ENCODE measurements at places on chromosomes 2 and 18. TPM values are rescaled to one million over a fixed set of nuclear protein-coding genes. Genes with fewer than 3 reads are reported as not detected.

The CRACDL gene
- 3.3 TPM for total RNA-seq

The DCDC2C gene
- not detected for total RNA-seq

- DNase-seq = no peak
These were observed 80.2 kb downstream of the TCF7L1 start for GRCh38 chr2:85213404-85213803.

GRCh38 chr2:203574824-203575223, 39.7 kb upstream of the RAPH1 start:
- DNase-seq = no peak

The KCNJ3 gene
- 3.4 TPM for total RNA-seq

The IL18R1 gene
- total RNA-seq = 1.3 TPM

DNA sequence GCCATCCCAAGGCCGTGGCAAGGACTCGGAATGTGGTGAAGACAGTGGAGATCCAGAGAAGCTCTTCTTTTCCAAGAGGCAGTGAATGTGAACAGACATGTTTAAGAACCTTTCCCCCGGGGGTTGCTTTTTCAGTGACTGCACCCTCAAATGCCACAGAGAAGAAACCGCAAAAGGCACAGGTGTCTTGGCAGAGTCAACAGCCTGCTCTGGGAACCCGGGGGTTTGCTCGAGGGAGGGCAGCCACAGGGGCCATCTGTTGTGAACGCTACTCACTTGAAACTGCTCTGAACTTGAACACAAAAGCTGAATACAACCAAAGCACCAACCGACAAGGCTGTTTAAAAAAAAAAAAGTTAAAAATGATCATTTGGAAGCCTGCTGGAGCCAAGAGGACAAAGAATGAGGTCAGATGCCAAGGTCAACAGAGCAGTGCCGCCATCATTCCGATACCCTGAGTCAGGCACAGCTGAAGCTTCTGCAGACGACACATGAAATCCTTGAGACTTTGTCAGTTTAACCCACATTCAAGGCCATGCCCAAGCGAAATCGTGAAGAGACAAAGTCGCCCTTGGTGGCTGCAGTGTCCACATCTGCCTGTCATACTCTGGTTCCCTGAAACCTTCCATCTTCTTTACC, 47.4 kb downstream of the PSMG2 start:
- DNase-seq = no peak

The KATNAL2 gene
- 5.7 TPM for total RNA-seq

The GCFC2 gene
- total RNA-seq = 8.8 TPM

- no peak for DNase-seq
These were observed 560 bp upstream of the SKA1 start for GRCh38 chr18:50374220-50374752.

The SERPINB7 gene
- not detected for total RNA-seq

- DNase-seq = no peak
These were observed 111.3 kb downstream of the NDUFA10 start for GRCh38 chr2:239913636-239914417.

DNA sequence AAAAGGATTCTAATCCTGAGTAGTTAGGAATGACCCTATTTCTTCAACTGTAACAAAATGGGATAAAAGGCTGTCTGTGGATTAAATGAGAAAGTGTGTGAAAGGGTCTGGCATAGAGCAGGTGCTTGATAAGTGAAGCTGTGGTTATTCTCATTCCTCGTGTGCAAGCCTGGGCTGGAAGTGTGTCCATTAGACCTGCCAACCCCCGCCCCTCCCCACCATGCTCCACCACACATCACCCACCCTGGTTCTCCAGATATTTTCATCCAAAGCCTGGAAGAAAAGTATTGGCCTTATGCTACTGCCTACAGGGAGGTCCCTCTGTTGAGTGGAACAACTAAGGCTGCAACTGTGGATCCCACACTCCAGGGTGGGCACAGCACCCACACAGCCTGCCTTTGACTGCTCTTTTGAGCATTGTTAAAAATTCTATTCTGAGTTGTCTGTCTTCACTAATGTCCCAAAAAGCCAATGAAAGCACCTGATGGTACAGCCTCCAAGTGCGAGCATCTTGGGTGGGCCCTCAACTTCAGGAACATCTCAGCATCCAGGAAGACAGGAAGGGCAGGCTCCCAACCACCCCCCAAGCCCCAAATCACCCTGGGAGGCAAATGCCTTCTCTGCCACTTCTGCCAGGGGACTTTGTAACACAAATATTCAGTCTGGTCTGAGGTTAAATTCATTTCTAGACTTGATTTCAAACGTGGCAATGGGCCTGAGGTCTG, 102.8 kb upstream of the PPP1CB start:
- peak; percentile 51 for DNase-seq

The SERPINB12 gene
- not detected for total RNA-seq

DNA sequence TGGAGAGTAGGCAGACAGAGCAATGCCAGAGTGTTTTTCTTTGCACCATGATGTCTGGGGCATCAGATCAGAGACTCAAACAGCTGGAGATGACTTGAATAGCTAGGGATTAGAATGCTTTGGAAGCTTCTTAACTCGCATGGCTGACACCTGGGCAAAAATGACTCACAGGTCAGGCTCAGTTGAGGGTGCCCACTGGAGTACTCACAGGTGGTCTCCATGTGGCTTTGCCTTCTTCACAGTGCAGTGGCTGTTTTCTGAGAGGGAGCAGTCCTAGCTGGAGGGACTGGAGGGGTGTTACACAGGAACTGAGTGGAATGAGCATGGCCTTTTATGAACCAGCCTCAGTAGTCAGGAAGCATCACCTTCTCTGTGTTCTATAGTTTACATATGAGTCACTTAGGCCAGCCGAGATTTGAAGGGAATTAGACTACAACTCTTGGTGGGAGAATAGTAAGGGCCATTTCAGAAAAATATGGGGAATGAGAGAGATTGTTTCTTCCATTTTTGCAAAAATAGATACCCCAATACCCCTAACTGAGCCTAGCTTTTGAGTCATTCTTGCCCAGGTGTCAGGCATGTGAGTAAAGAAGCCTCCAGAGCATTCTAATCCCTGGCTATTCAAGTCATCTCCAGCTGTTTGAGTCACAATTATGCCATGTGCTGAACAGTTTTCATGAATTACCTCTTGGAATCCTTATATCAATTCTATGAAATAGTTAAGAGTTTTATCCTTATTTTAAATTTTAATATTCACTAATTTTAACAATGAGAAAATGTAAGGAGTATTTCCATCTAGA, 7.1 kb upstream of the PPP1R1C start:
- no peak for DNase-seq

- no peak for DNase-seq
These were observed 54.7 kb downstream of the THADA start for GRCh38 chr2:43541165-43541564.

GRCh38 chr18:21433436-21433835, 167.1 kb downstream of the ESCO1 start:
- DNase-seq = no peak

DNA sequence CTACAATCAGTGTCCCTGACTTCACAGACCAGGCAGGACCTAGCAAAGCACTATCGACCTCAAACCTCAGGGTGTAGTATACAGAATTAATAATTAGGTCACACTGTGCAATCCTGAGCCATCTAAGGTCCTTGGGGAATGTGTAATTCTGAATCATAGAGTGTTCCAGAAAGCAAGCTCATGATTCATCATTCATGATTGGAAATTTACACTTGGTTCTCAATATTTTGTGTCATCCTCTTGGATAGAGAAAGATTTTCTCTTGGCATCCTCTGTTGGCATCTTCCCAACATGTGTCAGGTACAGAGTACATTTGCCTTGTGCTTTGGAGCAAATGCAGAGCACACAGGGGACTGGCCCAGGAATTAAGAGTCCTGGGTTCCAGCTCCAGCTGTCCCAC, 245.0 kb upstream of the NT5C1B start:
- no peak for DNase-seq

All from cardiac septum (tissue), 1 donor.